ENCODE measurements at places on chromosomes 5 and 9. TPM values are rescaled to one million over a fixed set of nuclear protein-coding genes. Genes with fewer than 3 reads are reported as not detected.

C9orf50 gene
- total RNA-seq = not detected

CDK7 gene
- 78.8 TPM for total RNA-seq

ENTREP1 gene
- total RNA-seq = not detected

PCDHGA2 gene
- total RNA-seq = not detected

TAL2 gene
- total RNA-seq = not detected

RORB gene
- total RNA-seq = not detected

ACOT12 gene
- total RNA-seq = not detected
